ENCODE measurements at places on chromosomes 3 and 15. TPM values are rescaled to one million over a fixed set of nuclear protein-coding genes. Genes with fewer than 3 reads are reported as not detected.

DNA sequence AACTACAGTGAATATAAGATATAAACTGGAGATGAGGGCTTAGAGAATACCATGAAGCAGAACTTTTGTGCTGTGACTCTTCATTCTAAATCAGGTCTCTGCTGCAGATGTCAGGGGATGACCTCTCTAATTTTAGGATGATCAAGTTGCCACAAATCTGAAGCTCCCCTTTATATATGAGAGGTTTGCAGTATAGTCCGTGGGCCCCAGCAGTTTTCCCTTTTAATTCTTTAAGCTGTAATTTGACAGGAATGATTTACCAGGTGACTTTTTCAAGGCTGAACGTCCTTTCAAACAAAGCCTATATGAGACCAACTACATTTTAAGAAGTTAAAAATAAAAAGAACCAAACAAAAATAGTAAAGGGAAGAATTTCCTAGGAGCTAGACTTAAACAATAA, 4.9 kb upstream of the PLOD2 start:
- ATAC-seq = no peak

The KNG1 gene
- not detected for total RNA-seq

The GOLGA8T gene
- 0.10 TPM for total RNA-seq

- ATAC-seq = no peak
Observed at GRCh38 chr3:100114413-100115030, at the start of gene FILIP1L. Gene FILIP1L (minus strand): TSS chr3:100114501.

DNA sequence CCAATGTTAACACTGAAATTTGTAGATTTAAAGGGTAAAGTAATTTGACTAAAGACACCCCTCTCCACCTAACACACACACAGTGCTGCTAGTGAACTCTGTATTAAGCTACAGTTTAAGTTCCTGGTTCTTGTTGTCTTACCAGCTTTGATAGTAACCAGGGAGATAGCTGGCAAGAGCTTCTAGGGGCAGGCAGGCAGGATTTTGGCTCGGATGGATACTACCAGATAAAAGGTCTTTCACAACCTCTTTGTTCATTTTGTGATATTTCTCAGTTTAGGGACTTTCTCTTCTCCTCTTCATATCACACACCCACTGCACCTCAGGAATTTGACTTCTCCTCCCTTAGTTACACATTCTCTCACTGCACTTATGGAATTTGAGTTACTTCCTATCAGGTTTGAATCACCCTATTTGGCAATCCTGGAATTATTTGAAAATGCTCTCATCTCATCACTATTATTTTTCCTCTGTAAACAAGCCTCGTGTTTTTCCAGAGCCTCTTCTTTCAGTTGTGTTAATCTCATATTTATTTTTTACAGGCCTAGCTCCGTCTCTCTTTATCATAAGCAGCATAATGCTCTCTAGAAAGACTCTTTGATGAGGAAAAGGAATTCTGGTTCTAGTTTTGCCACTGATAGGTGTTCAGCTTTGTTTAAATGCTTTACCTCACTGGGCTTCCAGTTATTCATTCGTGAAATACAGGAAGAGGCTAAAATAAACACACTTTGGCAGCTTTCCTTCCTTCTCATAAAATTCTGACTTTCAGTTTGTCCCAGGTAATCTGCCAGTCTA, 23.0 kb upstream of the CLDN1 start:
- peak; percentile 99 for ATAC-seq

The OR5H6 gene
- total RNA-seq = not detected
